ENCODE measurements at places on chromosomes 16 and 17. TPM values are rescaled to one million over a fixed set of nuclear protein-coding genes. Genes with fewer than 3 reads are reported as not detected.

The TBC1D3E gene
- not detected for polyA plus RNA-seq

DNA sequence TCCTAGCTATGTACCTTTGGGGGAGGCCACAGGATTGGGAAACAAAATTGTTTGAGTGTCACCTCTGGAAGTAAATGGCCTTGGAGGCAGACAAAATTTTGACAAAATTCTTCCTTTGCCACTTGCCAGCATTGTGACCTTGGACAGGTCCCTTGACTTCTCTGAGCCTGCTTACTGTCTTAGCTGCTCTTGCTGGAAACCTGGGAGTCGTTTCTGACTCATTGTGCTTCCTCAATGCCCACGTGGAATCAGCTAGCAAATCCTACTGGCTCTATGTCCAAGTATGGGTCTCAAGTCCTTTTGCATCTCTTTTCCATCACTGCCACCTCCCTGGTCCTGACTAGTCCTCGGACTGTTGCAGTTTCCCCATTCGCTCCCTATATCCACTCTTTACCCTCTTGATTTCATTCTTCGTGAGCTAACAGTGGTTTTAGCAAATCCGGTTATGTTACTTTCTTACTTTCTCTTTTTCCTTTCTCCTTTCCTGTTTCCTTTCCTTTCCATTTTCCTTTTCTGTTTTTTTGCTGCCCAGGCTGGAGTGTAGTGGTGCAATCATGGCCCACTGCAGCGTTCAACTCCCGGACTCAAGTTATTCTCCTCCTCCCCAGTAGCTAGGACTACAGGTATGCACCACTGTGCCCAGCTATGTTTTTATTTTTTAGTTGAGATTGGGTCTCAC, 68.1 kb upstream of the LGALS9 start:
- no peaks in the 10 kb centered on the region for H3K36me3 ChIP-seq
- no peak overlapping the region for H3K4me3 ChIP-seq
- peak; percentile 36 for DNase-seq
- H3K27ac ChIP-seq, result no peak overlapping the region
- H3K27me3 ChIP-seq, result no peaks in the 10 kb centered on the region

DNA sequence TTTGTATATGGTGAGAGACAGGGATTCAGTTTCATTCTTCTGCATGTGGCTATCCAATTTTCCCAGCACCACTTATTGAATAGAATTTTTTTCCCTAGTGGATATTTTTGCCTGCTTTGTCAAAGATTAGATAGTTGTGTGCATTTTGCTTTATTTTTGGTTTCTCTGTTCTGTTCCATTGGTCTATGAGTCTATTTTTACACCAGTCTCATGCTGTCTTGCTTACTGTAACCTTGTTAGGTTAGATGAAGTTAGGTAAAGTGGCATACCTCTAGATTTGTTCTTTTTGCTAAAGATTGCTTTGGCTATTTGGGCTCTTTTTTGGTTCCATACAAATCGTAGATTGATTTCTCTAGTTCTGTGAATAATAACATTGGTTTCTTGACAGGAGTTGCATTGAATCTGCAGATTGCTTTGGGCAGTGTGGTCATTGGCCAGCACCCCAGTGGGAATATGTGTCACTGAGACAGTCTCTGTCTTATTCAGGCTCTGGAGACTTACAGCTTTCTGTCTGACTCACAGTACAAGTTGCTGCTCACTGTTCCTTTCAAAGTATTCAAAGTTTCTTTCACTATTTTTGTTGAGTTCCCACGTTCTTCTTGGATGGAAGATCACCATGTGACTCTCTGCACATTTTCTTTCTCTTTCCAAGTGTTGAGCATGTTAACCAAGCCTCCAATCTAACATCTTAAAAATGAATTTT, 709.1 kb downstream of the CDH11 start:
- no peaks in the 10 kb centered on the region for H3K36me3 ChIP-seq
- DNase-seq, result peak; percentile 90
- peak overlapping the region; percentile 73 for H3K27ac ChIP-seq

GRCh38 chr17:60902399-60902798, 224.7 kb downstream of the BCAS3 start:
- H3K4me1 ChIP-seq, result peaks cover 13% of the 10 kb centered on the region
- H3K27me3 ChIP-seq, result no peaks in the 10 kb centered on the region
- no peak overlapping the region for H3K4me3 ChIP-seq

GRCh38 chr17:50289991-50290702, 15.9 kb downstream of the TMEM92 start:
- H3K4me3 ChIP-seq, result peak overlapping the region; percentile 70
- H3K27ac ChIP-seq, result peak overlapping the region; percentile 97
- H3K36me3 ChIP-seq, result no peaks in the 10 kb centered on the region
- DNase-seq, result peak; percentile 99
- no peaks in the 10 kb centered on the region for H3K27me3 ChIP-seq

DNA sequence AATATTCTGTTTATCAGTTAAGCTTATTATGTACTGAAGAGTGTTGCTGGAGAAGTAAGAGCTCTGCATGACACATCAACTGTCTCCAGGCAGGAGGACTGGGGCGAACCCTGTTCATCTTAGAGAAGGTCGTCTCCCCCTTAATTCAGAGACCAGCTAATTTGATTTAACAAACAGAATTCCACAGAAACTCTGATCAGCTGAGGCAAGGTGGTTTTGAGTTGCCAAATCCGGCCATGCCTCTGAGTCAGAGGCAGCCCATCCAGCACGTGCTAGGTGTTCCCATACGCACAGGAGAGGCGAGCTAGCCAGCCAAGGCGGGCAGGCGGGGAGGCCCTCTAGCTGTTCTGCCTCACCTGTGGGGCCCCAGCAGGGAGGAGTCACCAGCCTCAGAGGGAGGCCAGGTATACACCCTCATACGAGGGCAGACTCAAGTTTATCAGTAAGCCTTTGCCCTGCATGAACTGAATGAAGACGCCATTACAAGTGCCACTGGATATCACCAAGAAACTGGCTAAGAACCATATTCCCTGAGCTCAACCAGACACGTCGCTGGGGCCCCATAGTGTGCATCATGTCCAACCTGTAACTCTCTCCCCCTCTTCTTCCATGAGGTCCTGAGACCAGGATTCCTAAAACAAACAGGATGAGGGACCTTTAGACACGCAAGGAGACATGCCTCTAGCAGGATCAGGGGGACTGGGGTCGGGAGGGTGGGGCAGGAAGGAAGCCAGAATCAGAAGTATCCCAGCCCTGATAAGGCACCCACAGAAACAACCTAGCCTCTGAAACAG, 25.7 kb downstream of the STAT5A start:
- peaks cover 33% of the 10 kb centered on the region for H3K36me3 ChIP-seq
- H3K4me3 ChIP-seq, result no peak overlapping the region
- H3K4me1 ChIP-seq, result peaks cover 12% of the 10 kb centered on the region
- no peak for DNase-seq
- H3K27ac ChIP-seq, result no peak overlapping the region
- H3K27me3 ChIP-seq, result no peaks in the 10 kb centered on the region

Measured in GM23248 (cell line).